ENCODE measurements at places on chromosomes 1 and 21.

DNA sequence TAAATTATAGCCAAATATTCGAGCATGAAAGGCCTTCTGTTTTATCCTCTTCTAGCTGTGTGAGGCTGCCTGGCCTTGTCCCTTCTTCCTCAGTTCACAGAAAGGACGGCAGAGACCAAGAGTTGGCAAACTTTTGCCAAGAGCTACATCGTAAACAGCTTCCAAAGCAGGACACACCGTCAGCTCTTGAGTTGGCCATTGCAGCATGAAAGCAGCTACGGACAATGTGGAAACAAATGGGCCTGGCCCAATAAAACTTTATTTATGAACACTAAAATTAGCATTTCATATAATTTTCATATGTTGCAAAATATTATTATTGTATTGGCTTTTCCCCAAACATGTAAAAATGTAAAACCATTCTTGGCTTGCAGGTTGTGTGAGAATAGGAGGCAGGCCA is 10.7 kb downstream of the C21orf58 start:
- peaks cover 36% of the 10 kb centered on the region for H3K36me3 ChIP-seq
- no peak for DNase-seq
- H3K27ac ChIP-seq = no peak overlapping the region

GRCh38 chr1:25527226-25527846 is 16.1 kb upstream of the LDLRAP1 start:
- DNase-seq = no peak
- H3K4me1 ChIP-seq = no peaks in the 10 kb centered on the region
- H3K27ac ChIP-seq = no peak overlapping the region
- H3K4me3 ChIP-seq = no peak overlapping the region
- no peaks in the 10 kb centered on the region for H3K36me3 ChIP-seq

DNA sequence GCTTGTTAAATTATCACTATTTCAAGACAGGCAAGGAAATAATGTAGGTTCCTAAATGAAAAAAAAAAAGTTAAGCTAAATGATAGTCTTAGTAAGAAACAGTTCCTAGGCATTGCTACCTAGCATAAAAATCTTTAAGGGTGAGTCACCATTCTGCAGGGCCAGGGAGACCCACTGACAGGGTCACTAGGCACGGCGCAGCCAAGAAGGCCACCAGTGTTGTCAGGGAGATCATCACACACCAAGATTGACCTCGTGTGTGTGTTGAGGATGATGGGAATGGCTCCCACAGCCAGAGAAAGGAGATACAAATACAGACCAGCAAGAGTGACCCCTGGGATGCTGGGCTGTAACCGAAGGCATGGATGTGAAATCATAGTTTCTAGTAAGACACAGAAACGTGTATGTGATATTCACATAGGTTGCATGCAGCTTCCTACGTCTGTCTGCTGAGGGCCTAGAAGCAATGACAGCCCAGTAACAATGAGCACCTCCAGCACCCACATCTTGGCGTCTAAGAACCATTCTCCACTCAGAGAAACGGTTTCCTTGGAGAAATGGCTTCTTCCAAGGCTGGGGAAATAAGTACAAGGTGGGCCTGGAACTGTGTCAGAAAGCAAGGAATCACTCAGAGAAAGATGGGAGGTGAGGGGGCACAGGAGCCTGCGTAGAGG is 29.1 kb downstream of the RIPK4 start:
- no peaks in the 10 kb centered on the region for H3K36me3 ChIP-seq
- H3K4me3 ChIP-seq = no peak overlapping the region

- H3K4me1 ChIP-seq = no peaks in the 10 kb centered on the region
- peak overlapping the region; percentile 53 for H3K4me3 ChIP-seq
- no peaks in the 10 kb centered on the region for H3K36me3 ChIP-seq
- peak overlapping the region; percentile 85 for H3K27ac ChIP-seq
These were observed 538 bp downstream of the GBP2 start for GRCh38 chr1:89125240-89125912.

Data from tibial nerve (tissue), 4 donors.